Dermis microvascular lymphatic vessel endothelial cell (primary cell): ENCODE measurements at places on chromosomes 5 and 9. TPM values are rescaled to one million over a fixed set of nuclear protein-coding genes. Genes with fewer than 3 reads are reported as not detected.

DNA sequence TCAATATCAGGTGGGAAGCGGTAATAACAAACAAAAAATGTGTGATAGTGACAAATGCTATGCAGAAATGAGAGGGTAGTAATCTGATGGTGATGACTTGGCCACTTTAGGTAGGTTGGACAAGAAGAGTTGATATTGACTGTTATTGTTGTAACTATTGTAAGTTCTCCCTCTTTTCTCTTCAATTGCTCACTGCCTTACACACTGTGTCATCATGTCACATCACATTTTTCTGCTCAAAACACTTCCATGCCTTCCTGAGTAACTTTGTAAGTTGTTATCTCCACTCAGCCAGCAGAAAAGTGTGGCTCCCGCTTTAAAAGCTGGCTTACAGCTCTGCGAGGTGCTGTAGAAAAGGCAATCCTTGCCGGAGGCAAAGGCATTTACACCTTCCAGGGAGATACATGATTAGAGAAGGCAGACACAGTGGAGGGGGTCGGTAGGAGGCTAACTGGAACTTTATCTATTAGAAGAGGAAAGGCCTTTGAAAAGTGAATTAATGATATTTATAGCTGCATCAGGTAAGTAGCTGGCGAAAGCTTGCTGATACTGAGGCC lies 85.2 kb upstream of the CLINT1 start:
- no peak for DNase-seq

- DNase-seq = no peak
Measured at GRCh38 chr5:100826133-100826532, 76.9 kb downstream of the ST8SIA4 start.

Gene LCN15
- 0.13 TPM in 1 of 2 replicates, not detected in the other for total RNA-seq

DNA sequence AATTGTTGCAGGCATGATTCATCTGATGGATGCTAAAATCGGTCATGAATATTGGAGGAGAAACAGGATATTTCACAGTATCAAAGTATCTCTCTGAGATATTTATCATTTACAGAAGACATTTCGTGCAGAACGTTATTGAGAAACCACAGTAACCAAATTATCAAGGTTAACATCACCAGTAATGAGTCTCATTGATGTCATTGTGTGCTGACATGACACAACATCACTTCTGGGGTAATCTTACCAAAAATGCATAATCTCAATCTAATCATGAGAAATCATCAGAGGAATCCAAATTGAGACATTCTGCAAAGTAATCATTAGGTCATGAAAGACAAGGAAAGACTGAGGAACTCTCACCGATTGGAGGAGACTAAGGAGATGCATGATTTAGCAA lies 42.7 kb downstream of the C5orf22 start:
- DNase-seq = no peak

DNA sequence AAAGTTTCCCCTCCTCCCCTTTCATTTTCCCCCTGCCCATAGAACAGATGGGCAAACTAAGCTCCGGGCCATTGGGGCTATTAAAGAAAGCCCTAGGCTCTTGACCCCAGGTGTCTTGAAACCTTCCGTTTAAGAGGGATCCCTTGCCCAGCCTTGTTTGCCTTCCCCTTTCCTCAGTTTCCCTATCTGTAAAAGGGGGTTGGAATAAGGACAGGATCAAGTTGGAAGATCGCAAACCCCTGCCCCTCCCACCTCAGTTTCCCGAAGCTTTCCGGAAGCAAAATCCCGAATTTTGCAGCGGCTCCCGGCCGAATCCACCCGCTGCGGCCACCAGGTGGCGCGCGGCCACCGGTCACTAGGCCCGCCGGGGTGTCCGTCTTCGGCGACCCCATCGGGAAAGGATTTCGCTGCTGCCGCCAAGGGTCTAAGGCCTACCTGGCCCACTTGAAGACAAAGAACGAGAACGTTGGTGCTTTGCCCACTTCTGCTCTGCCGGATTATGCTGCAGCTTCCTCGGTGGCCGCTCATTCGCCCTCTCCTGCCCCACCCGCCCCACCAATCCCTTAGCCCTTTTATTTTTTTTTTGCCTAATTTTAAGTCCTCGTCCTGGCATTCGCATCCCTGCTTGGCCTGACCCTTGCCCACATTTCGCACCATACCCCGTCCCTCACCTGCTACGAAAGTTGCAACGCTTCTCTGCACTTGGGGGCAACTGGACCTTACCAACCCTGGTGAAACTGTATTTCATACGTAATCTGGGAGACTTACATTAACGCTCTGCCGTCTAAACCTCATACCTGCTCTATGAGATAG lies 962 bp upstream of the NR6A1 start:
- DNase-seq = peak; percentile 52

DNA sequence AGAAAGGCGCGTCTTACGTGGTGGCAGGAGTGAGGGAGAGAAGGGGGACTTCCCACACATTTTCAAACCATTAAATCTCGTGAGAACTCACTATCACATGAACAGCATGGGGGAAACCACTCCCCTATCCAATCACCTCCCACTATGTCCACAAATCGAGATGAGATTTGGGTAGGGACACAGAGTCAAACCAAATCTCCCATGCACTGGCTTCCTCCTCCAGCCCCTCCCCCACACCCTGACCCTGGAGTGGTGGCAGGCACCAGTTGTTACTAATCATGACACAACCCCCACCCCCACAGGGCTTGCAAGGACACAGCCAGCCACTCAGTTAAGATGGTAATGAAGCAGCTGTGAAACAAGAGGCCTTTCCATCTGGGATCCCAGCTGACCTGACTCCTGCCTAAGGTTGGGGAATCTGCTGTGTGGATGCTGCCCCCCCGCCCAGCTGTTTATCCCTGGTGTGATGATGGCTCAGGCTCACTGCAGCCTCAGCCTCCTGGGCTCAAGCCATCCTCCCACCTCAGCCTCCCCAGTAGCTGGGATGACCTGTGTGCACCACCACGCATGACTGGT lies 57.1 kb upstream of the FUBP3 start:
- DNase-seq = no peak

DNA sequence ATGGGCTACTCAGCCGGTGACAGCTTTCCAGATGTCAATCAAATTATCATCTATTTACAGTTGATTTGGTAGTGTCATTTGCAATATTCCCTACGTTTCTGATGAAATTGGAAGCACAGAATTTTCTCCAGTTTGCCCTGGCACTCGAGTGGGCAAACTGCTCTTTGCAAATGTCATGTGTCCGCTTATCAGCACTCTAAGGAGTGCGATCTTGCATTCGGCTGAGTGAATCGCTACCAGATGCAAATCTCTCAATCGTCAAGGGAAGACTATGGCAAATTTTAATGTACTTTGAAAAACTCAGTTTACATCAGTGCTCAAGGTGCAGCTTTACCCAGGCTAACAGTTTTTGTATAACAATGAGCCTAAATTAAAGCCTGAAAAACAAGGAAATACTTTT lies 66.8 kb downstream of the BNC2 start:
- no peak for DNase-seq

- DNase-seq = no peak
Measured at GRCh38 chr9:122215663-122216062, 13.1 kb downstream of the LHX6 start.

Gene UBTD2
- total RNA-seq = 15.7 and 18.3 TPM in 2 replicates

DNA sequence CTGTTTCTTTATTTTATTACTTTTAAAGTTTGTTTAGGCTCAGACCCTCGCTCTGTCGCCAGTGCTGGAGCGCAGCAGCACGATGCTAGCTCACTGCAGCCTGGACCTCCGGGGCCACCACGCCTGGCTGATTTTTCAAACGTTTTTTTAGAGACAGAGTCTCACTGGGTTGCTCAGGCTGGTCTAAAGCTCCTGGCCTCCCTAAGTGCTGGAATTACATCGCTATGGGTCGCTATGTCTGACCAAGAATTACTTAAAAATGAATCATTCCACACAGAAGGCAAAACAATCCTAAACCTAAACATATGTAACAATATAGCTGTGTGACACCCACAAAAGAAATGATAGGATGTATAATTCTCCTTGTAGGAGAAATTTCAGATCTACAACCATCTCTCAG lies 86.9 kb upstream of the SIMC1 start:
- no peak for DNase-seq

Gene TAF11L5
- not detected in 2 replicates for total RNA-seq
